ENCODE measurements at places on chromosomes 2 and 18.
A peak's percentile ranks its signal among the peaks of the same experiment; 100 is the strongest.

GRCh38 chr18:49152885-49153284 is 202.1 kb upstream of the SMAD7 start:
- no peak for DNase-seq

DNA sequence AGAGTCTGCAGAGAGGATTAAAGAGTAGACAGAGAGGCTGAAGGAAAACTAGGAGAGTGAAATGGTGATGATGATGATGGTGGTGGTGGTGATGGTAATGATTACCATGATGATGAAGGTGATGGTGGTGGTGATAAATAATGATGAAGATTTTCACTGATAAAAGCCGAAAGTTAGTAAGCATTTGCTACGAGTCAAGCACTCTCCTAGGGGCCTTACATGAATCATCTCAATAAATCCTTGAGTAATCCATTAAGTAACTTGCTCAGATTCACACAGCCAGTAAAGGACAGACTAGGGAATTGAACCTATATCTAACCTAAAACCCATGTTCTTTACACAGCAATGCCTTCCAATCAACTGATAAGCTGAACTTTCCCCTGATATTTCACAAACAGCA is 106.7 kb upstream of the PGAP1 start:
- no peak for DNase-seq

DNA sequence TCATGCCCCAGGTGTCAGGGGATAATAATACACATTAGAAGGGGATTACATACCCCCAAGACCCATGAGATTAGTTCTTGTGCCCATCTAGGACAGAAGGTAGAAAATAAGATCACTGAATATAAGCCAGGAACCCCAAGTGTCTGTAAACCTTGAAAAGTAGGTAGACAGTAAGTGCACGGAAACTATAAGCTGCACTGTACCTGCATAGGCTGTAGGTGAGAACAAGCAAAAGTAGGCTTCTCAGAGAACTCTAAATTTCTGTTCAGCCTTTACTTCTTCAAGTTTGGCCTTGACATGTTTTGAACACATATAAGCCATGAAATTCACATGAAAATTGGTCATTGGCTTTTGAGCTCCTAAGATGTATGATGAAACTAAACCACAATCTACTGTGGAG is 113.0 kb upstream of the FSIP2 start:
- no peak for DNase-seq

DNA sequence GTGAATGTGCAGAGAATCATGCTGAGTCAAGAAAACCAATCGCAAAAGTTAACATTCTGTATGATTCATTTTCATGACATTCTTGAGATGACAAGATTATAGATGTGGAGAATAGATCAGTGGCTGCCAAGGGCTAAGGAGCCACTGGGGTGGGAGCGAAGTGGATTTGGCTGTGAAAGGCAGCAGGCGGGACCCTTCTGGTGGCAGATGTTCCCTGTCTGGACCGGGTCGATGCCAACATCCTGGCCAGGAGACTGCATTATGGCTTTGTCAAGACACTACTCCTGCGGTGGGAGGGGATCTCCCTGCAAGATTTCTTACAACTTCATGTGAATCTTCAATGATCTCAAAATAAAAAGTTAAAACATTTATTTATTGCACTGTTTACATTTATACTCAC is 427.9 kb downstream of the GALR1 start:
- no peak for DNase-seq

DNA sequence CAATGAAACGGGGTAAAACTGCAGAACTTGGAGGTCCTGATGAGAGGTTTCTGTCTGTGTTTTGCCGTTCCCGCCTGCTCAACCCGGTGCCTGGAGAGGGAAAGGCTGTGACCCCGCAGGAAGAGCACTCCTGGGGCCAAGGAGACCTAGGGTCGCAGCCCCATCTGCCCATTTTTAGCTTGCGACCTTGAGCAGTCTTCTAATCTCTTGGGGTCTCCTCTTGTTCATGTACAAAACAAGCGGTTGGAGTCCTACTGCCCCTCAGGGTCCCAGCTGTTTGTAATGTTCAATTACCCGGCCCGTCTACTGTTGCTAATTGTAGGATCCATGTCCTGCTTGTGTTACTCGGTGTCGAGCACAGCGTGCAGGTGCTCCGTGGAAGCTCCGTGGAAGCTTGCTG is 104.5 kb downstream of the PTGR3 start:
- DNase-seq = no peak

DNA sequence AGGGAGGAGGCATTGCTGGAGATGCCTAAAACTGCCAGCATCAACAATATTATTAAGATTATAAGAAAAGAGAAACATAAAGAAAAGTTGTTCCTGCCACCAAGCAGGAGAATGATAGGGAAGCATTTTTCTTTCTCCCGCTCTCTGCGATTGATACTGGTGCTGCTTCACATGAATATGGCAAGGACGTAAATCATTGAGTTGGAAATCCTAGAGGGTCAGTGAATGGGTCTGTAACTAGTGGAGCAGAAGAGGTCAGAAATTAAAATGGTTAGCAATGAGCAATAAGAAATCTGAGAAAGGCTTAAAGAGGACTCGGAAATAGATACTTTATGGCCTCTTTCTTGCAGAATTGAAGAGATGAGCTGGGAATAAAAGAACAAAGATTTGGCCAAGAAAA is 631.7 kb downstream of the BCL11A start:
- DNase-seq = no peak

GRCh38 chr2:75174981-75175380 is 24.3 kb downstream of the TACR1 start:
- no peak for DNase-seq

DNA sequence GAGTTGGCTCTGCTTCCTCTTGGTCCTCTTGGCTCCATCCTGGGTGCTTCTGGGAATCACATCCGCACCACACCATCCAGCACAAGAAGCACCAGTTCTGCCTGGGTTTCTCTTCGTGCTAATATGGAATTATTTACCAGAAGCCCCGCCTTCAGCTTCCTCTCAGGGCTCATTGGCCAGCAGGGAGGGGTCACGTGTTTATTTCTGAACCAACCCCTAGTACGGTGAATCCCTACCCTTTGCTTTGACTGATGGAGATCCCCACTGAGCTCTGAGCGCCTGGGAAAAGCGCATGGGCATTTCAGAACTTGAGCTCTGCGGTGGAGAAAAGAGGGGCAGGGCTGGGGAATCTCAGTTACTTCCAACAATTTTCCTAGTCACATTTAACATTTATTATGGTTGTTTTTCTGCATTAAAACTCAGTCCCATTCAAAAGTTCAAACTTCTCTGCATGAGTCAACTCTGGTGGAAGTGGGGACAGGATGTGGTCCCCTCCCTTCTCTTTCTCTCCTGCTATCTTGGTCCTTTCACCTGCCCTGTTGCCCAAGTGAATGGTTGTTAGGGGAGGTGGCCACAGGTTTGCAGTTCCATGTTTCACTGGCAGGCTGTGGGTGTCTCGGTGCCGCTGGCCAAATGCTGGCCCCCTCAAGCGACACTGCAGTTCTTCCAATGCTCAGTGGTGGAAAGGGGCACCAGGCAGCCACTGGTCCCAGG is 76.4 kb upstream of the TTC39C start:
- DNase-seq = no peak

GRCh38 chr2:142112757-142113221 is 18.0 kb downstream of the LRP1B start:
- no peak for DNase-seq

DNA sequence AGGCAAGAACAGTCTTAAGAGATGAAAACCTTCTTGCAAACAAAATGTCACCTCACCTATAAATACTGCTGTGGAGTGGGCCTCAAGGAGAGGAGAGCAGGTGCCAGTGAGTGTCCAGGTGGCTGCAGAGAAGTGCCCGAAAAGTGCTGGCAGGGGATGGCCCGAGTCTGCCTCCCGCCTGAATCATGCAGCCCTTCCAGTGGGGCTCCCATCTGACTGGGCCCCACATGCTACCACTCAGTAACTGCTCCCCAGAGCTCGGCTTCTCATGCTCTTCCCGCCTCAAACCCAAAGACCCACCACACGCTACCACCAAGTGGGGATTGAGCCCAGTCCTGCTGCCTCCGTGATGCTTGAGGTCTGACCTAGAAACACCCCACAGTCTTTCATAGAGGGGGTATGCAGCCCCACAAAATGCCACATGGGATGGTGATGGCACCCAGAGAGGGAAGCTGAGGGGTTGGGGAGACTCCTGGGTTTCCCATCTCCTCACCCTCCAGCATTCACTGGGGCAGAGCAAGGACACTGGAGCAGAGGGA is 7.4 kb downstream of the HS6ST1 start:
- DNase-seq = no peak

GRCh38 chr2:217510771-217511291 is 492.0 kb downstream of the TNS1 start:
- DNase-seq = no peak

GRCh38 chr2:127400897-127401756 is 13.4 kb upstream of the MAP3K2 start:
- DNase-seq = no peak

GRCh38 chr2:176096986-176097819 is 2.4 kb upstream of the HOXD12 start:
- DNase-seq = peak; percentile 26

GRCh38 chr18:56221195-56222065 is 417.0 kb downstream of the TXNL1 start:
- DNase-seq = no peak
